ENCODE measurements at places on chromosomes 2 and 18.

- no peak for DNase-seq
Measured at GRCh38 chr2:136538489-136538888, 226.9 kb upstream of the THSD7B start.

DNA sequence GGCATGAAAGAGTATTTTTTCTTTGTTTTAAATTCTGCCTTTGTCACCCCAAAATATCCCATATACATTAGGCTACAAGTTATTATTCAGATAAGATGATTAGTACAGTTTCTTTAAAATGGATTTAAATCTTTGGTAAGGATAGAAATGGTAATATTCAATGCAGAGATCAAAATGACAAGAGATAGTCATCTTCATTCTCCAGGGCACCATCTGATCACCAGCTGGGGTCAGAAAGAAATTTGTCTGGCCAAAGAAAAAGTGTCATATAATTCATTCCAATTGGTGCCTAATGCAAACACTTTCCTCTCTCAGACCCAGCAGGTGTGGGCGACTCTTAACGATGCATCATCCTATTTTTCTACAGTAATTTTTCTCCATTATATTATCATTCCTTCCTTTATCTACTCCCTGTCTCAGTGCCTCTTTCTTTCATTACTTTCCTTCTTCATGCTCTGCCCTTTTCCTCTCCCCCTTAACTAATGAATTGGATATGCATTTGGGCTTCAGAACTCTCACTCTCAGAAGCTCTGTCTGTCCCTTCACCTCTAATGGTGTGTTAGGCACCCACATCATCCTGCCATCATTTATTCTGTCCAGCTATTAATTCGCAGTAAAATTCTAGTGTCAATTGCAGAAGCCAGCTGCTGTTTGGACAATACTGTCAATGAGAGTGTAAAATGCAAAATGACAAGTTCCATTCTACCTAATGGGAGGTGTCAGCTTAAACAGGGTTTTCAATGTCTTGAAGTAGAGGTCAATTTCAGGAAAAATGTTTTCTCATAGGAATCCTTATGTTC, 570.5 kb downstream of the TDRD15 start:
- no peak for DNase-seq

- DNase-seq, result no peak
Measured at GRCh38 chr2:64250751-64251423, 106.7 kb upstream of the PELI1 start.

- no peak for DNase-seq
Measured at GRCh38 chr2:36277881-36278523, 77.6 kb upstream of the CRIM1 start.

- no peak for DNase-seq
Measured at GRCh38 chr18:53534695-53535094, 689.8 kb downstream of the MBD2 start.

- DNase-seq, result no peak
Measured at GRCh38 chr2:64300066-64300465, 153.9 kb upstream of the LGALSL start.

- peak; percentile 86 for DNase-seq
Measured at GRCh38 chr2:19120941-19121750, 237.3 kb downstream of the OSR1 start.

- peak; percentile 70 for DNase-seq
Measured at GRCh38 chr2:55425431-55425831, 5.8 kb upstream of the CCDC88A start.

GRCh38 chr18:67730886-67731285, 214.4 kb upstream of the DSEL start:
- DNase-seq, result peak; percentile 72

DNA sequence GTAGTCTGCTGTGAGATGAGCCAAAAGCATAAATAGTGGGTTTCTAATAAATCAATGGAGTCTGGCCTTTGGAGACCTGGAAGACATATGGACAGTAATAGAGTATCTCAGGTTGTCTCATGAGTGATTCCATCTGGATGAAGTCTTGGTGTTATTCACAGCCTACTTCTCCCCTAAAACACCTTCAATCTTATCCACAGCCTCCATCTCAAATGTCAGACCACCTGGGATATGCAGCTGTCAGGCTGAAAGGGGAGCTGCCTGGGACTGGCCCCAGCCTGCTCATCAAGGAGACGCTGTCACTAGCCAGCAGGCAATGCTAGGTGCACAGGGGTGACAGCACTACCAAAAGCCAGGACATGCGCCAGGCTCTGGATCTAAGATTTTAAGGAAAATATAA, 684.0 kb upstream of the ZEB2 start:
- DNase-seq, result no peak

GRCh38 chr2:205892251-205892655, 193.7 kb downstream of the INO80D start:
- DNase-seq, result peak; percentile 47
